T1000 (cell line): ENCODE measurements at places on chromosomes 2 and 18.

DNA sequence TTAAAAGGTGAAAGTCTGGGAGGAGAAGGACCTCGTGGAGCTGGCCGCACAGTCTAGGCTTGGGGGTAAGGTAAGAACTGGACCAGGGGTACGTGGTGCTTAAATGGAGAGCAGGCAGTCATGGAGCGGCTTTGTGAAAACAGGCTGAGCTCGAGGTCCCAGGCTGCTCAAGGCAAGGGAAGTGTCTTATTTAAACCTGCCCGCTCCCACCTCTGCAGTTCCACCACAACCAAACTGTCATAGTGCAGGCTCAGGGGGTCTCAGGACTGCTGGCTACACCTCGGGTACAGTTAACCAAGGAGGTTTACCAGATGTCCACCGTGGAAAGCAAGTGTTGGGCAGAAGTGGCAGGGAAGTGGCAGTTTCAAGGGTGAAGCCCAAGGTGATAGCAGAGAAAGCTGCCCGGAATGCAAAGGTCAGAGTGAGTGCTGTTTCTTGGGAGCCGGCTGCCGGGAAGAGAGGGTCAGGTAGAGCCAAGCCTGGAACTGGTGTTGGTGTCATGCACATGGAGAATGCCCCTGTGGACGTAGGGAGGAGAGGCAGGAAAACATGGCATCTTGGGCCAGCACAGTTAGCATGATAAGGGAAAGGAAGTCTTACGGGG lies 203.3 kb downstream of the GBX2 start:
- no peak for DNase-seq

DNA sequence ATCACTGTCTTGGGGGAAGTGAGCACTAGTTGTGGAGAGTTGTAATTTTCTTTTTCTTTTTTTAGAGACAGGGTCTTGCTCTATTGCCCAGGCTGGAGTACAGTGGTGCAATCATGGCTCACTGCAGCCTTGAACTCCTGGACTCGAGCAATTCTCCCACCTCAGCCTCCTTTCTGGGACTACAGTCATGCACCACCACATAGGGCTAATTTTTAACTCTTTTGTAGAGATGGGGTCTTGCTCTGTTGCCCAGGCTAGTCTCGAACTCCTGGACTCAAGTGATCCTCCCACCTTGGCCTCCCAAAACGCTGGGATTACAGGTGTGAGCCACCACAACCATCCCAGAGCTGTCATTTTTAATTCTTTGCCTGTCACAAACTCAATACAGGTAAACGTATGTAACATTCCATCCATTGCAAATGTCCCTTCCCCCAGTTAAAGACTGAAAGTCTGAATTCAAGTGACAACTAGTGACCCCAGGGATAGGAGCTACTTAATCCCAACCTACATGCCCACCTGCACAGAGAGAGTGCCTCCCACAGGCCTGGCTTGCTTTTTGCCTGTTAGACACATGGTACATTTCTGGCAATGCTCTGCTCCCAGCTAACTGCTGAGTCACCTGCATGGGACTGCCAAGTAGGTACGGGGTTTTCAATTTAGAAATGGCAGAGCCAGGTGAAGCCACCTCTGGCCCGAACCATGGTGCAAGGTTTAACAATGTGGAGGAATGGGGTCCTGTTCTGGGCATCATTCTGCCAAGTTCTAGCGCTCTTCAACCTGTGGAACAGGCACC lies 60.6 kb downstream of the CYB5A start:
- DNase-seq: no peak

GRCh38 chr2:158766524-158766923 lies 28.6 kb upstream of the DAPL1 start:
- DNase-seq: no peak

GRCh38 chr2:180892091-180892490 lies 88.3 kb upstream of the UBE2E3 start:
- no peak for DNase-seq

DNA sequence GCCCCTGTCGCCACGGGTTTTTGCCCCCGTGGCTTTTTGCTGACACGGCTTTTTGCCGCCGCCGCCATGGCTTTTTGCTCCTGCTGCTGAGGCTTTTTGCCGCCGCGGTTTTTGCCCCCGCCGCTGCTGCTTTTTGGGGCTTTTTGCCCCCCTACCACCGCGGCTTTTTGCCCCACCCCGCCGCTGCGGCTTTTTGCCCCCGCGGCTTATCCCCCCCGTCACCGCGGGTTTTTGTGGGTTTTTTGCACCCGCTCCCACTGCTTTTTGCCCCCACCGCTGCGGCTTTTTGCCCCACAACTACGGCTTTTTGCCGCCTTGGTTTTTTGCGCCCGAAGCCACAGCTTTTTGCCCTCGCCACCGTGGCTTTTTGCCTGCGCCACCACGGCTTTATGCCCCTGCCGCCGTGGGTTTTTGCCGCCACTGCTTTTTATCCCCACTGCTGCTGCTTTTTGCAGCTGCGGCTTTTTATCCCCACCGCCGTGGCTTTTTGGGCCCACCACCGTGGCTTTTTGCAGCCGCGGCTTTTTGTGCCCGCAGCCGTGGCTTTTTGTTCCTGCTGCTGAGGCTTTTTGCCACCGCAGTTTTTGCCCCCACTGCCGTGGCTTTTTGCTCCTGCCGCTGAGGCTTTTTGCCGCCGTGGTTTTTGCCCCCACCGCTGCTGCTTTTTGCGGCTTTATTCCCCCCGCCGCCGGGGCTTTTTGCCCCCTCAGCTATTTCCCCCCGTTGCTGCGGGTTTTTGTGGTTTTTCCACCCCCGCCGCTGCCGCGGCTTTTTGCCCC lies 2798.0 kb upstream of the TEKT4 start:
- no peak for DNase-seq

- DNase-seq: no peak
Measured at GRCh38 chr2:186595219-186595618, 5.4 kb downstream of the ITGAV start.

GRCh38 chr2:192166946-192167345 lies 27.8 kb downstream of the TMEFF2 start:
- DNase-seq: no peak

DNA sequence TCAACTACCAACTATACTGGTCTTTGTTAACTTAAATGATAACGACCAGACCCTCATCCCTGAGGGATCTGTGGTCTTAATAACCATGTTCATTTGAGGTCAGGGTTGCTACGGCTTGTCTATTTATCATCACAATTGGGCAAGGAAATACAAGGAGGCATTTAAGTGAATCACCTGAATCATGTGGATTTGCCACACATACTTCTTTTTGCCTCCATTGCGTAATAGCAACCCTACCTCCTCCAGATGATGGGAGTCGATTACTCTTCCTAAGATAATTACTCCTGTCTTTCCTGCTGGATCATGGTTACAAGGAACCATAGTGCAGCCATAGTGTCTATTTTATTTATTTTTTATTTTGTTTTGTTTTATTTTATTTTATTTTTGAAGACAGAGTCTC lies 42.2 kb downstream of the TAF4B start:
- no peak for DNase-seq

DNA sequence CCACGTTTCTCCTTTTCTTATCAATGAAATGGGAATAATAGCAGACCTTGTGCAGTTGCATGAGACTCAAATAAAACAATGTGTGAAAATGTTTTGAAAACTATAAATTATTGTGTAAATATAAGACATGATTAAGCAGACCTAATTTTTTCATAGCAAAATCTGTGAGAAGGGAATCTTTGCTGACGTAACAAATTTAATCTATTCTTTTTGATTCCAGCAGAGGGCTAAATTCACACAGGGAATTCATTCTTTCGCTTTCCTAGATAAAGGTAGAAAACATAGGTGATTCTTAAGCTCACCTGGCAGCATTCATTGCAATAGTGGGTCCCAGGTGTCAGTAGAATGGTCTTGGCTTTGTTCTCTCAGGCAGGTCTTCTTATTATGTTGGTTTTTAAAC lies 450.0 kb upstream of the GCFC2 start:
- DNase-seq: no peak

GRCh38 chr2:29900971-29901633 lies 20.3 kb downstream of the ALK start:
- DNase-seq: no peak

DNA sequence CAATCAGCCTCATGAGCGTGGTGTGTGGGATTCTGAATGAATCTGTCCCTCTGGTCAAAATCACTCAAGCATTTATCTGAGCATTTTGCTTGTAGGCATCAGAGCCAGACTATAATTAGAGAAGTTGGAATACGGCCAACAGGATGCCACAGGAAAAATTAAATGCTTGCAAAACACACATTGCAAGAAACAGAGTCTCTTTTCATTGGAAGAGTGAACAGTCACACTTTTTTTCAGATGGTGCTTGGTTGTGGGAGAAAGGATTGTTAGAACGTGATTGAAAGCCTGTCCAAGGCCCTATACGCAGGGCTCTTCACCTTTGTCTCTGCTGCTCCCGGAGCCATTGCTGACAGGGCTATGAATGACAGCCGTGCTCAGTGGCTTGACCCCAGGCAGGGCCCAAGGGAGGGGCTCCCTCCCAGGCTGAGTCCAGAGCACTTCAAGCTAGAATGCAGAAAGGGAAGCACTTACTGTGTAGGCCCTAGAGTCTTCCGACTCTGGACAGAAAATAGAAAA lies 59.8 kb downstream of the SNTG2 start:
- no peak for DNase-seq

DNA sequence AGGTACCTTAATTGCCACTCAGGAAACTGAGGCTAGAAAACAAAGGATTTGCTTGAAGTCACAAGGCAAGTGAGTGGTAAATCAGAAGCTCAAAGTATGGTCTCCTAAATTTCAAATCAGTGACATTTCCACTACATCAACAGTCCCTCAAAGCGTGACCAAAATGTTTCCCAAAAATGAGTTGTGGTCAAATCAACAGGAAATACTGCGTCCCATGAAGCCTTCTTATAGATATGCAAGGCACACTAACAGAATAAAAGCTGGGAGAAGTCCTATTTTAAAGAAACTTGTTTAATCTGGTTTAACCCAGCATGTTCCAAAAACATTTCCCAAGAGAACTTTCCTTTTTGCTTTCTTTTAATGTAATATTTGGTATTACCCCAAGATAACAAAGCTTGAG lies 249.4 kb downstream of the EXOC6B start:
- no peak for DNase-seq

DNA sequence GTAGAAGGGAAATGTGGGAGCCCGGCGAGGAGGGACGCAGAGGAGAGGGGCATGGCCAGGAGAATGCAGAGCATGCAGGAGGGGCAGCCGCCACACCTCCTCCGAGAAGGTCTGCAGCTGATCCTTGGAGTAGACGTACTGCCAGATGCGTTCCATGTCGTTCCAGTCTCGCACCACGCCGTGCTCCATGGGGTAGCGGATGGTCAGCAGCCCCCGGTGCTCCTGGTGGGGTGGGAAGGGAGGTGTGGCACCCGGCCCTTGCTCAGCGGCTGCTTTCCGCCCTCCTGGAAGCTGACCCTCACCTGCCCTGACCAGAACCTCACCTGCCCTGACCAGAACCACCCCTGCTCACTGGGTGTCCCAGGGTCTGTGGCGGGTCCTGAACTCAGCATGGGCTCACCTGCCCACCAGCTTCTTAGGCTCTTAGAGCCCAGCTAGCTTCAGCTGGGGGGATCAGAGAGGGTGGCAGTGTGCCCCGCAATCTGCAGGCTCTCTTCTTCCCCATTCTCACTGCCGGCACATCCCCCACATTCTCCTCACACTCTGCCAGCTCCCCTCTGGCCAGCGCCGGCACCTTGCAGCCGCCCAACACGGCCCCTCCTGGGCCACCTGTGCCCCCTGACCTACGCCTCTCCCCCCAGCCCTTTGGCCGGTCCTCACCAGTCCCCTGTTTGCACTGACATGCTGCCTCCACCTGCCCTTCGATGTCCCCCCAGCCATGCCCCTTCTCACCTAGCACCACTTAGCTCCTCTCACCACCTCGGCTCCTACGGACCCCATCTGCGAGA lies 4.4 kb downstream of the ACTR1B start:
- DNase-seq: no peak

- DNase-seq: no peak
Measured at GRCh38 chr18:11851806-11852337, 659 bp downstream of the CHMP1B start.

- DNase-seq: no peak
Measured at GRCh38 chr2:150586858-150587257, 99.4 kb upstream of the RND3 start.

DNA sequence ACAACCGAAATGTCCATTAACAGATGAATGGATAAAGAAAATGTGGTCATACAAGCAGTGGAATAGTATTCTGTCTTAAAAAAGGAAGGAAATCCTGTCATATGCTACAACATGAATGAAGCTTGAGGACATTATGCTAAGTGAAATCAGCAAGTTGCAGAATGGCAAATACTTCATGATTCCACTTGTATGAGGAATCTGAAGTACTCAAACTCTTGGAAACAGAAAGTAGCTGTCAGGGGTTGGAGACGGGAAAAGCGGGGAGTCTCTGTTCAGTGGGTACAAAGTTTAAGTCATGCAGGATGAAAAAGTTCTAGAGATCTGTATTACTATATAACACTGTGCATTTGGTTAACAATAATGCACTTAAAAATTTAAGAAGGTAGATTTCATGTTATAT lies 209.0 kb upstream of the SIX2 start:
- no peak for DNase-seq
